ENCODE measurements at places on chromosomes 5 and 9.

GRCh38 chr5:78269088-78269703 lies 25.3 kb downstream of the AP3B1 start:
- DNase-seq, result no peak

DNA sequence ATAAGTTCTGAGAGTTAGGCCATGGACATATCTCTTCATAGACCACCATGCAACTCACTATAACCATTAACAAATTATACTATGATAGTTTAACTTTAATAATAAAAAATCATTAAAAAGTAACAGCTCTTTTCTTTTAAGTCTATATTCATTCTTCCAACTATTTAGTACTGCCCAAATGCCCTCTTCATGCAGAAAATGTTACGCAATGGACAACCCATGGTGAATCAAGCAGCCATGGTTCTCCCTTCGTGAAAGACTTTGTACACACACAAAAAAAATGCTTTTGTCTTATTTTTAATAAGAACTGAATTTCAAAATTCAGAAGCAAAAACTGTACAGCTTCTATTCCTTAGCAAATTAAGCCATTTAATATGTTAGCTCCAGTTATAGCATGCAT lies 401.1 kb downstream of the EFNA5 start:
- no peak for DNase-seq

GRCh38 chr9:129446828-129447550 lies 173.9 kb downstream of the C9orf50 start:
- no peak for DNase-seq

- no peak for DNase-seq
These were observed 22.4 kb upstream of the SLC6A3 start for GRCh38 chr5:1467341-1468246.

GRCh38 chr9:14246951-14247350 lies 67.0 kb downstream of the NFIB start:
- no peak for DNase-seq

- DNase-seq, result no peak
These were observed 136.3 kb downstream of the PCSK5 start for GRCh38 chr9:76026796-76027195.

DNA sequence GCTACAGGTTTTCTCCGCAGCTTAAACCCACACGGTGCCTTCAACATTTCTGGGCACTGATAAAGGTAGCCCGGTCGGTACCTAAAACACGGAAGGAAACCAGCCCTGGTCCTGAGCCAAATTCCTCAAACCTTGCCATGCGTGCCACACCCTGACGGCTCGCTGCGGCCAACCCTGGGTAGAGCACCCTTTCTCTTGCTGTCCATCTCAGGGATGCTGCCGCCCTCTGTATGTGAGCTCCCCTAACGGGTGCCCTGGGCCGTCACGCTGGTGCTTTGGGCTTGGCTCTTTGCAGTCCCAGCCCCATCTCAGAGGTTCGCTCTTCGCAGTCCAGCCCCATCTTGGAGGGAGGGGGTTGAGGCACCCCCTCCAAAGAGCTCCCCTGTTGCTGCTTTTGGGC lies 43.9 kb downstream of the PNPLA7 start:
- no peak for DNase-seq

- DNase-seq, result no peak
These were observed 2.5 kb upstream of the ACTL7A start for GRCh38 chr9:108859459-108860114.

DNA sequence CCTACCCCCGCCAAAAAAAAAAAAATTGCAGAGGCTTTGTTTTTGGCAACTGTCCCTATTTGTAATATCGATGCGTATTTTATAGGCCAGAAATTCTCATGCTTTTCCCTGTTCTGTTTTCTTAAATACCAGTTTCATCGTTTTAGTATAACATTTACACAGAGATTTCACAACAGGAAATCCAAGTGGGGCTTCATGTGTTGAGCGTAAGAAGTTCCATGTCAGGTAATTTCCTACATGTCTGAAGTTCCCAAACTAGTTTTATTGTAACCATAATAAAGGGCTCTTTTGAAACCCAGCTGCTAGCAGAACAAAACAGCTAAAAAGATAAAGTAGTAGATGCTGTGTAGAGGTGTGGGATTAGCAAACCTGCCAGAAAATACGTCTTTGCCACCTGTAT lies 4.2 kb downstream of the SMC5 start:
- no peak for DNase-seq

DNA sequence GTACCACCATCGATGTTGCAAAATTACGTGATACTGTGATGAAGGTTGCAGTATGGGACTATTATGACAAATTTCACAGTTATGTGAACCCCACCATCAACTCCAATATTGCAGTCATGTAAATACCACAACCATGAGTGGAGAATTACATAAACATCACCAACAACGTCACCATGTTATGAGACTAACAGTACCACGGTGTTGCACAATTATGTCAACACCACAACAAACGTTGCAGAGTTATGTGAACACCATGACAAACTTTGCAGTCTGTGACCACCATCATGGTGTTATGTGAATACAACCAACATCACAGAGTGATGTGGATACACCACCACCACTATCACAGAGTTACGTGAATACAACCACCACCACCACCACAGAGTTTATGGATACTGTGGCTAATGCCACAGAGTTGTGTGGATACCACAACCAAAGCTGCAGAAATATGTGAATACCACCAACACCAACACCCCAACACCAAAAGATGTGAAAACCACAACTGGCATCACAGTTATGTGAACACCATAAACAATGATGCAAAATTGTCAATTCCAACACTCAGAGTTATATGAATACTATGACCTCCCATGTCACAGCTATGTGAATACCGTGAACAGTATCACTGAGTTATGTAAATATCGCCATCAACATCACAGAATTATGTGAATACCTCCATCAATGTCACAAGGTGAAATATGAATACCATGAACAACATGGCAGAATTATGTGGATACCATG lies 62.4 kb downstream of the SHC3 start:
- no peak for DNase-seq

GRCh38 chr9:115182264-115182663 lies 64.3 kb upstream of the TNC start:
- DNase-seq, result no peak

DNA sequence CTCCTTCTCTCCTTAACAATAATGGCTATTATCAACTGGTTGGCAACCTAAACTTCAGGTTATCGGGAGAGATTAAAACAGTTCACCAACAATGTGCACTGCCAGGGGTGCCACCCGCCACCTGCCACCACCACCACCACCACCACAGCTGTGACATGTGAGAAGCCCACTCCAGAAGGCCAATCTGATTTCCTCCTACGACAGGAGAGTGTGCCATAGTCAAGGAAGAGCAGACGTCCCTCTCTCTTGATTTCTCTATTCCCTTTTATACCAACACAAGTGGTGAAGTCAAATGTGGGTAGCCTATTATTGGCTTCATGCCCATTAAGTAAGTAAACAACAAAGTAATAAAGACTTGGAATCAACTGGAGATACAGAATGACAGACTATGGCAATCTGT lies 22.4 kb downstream of the GNAQ start:
- DNase-seq, result no peak

GRCh38 chr9:111984086-111984802 lies 87.6 kb downstream of the UGCG start:
- no peak for DNase-seq

DNA sequence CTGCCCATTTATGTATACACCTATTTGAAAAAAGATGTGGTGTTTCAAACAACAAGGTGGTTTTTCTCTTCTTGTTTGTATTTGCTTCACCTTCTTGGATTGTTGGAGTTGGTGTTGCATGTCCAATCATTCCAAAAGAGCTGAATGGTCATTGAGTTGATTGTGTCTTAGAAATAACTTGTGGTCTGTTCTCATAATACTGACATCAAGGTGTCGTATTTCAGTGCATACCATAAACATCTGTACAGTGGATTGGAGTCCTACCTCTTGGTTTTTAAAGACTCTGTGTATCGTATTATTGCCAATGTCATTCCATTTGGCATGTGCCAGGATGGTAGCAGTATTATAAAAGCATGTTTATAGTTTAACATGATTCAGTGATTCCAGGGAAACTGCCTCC lies 73.2 kb downstream of the TRIO start:
- DNase-seq, result no peak

- no peak for DNase-seq
These were observed 220.3 kb upstream of the IER5L start for GRCh38 chr9:129398101-129398960.

- peak; percentile 45 for DNase-seq
These were observed 89.4 kb downstream of the ANXA2R start for GRCh38 chr5:42950456-42951292.

Measured in esophagus squamous epithelium (tissue), 5 donors.